Chondrocyte (in vitro differentiated cells): ENCODE measurements at places on chromosomes 7 and 10. TPM values are rescaled to one million over a fixed set of nuclear protein-coding genes. Genes with fewer than 3 reads are reported as not detected.
A peak's percentile ranks its signal among the peaks of the same experiment; 100 is the strongest.

CACNA2D1 gene
- total RNA-seq, result 28.6 to 32.9 TPM (median 31.3 TPM) in 3 replicates

PCLO gene
- total RNA-seq, result 1.3 to 2.2 TPM (median 1.5 TPM) in 3 replicates

MAT1A gene
- not detected in 3 replicates for total RNA-seq

CDC14C gene
- total RNA-seq, result not detected in 3 replicates

FRMD4A gene
- total RNA-seq, result 63.9 to 129 TPM (median 124 TPM) in 3 replicates

TWIST1 gene
- total RNA-seq, result 26.5 to 31.8 TPM (median 26.9 TPM) in 3 replicates

NKX6-2 gene
- total RNA-seq, result not detected in 3 replicates

FGFR2 gene
- 1.7 to 6.0 TPM (median 2.9 TPM) in 3 replicates for total RNA-seq

TMEM120A gene
- 28.8 to 36.0 TPM (median 30.6 TPM) in 3 replicates for total RNA-seq

WDR86 gene
- total RNA-seq, result not detected in 3 replicates

CREB3L2 gene
- 217 to 294 TPM (median 223 TPM) in 3 replicates for total RNA-seq

CYP3A7 gene
- not detected in 3 replicates for total RNA-seq

TOMM7 gene
- 213 to 269 TPM (median 240 TPM) in 3 replicates for total RNA-seq

DNA sequence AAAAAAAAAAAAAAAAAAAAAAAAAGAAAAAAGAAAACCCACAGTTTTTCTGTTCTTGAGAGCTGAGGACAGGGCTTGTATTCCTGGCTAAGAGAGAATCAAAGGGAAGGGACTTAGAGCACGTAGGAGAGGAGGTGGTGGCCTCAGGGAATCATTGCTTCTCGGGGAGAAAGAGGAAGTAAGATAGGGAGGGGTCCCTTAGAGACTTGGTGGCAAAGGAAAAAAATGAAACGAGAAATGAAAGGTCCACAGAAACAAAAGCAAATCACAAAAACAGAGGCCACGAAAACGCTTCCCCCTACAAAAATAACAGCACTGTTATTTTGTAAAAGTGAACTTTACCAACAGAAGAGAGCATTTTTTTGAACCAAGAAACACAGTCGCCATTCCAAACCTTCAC lies 323.1 kb upstream of the GALNT17 start:
- no peak for DNase-seq
- no peaks in the 10 kb centered on the region for H3K36me3 ChIP-seq
- no peak overlapping the region for H3K27ac ChIP-seq
- no peak overlapping the region for H3K4me3 ChIP-seq
- H3K4me1 ChIP-seq, result no peaks in the 10 kb centered on the region

- no peaks in the 10 kb centered on the region for H3K36me3 ChIP-seq
- H3K4me3 ChIP-seq, result no peak overlapping the region
- peak overlapping the region; percentile 19 for H3K27ac ChIP-seq
- peaks cover 63% of the 10 kb centered on the region for H3K4me1 ChIP-seq
- no peak for DNase-seq
- no peaks in the 10 kb centered on the region for H3K27me3 ChIP-seq
These were observed 3.6 kb downstream of the VOPP1 start for GRCh38 chr7:55568613-55569268.

DNA sequence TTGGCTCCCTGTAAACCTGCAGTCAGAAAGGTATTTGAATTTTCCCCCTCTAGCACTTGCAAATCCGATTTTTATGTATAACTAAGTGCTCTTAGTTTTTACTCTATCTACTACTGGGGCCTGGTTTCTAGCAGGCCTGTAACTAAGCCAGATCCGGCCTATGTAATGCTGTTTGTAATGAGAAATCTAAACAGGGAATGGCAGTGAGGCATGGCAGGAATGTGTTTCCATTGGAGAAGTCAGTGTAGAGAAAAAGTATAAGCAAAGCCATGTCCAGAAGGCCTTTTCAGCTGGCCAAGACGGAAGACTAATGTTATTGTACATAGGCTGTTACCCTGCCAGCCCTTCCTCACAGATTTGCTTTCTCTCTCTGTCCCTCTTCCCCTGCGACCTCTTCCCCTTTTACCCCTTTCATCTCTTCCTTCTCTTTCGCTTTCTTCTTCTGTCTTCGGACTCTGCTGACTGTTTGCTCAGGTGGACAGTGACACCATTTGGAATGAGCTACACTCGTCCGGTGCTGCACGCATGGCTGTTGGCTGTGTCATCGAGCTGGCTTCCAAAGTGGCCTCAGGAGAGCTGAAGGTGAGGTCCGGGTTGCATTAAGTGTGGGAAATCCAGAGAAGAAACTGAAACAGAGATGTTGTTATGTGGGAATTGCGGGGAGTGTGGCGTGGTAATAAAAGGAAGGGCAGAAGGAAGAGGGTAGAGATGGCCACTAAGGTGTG lies 297.5 kb downstream of the HDAC9 start:
- H3K4me1 ChIP-seq, result peaks cover 31% of the 10 kb centered on the region
- H3K4me3 ChIP-seq, result peak overlapping the region; percentile 60
- DNase-seq, result no peak
- H3K27ac ChIP-seq, result peak overlapping the region; percentile 91

DNA sequence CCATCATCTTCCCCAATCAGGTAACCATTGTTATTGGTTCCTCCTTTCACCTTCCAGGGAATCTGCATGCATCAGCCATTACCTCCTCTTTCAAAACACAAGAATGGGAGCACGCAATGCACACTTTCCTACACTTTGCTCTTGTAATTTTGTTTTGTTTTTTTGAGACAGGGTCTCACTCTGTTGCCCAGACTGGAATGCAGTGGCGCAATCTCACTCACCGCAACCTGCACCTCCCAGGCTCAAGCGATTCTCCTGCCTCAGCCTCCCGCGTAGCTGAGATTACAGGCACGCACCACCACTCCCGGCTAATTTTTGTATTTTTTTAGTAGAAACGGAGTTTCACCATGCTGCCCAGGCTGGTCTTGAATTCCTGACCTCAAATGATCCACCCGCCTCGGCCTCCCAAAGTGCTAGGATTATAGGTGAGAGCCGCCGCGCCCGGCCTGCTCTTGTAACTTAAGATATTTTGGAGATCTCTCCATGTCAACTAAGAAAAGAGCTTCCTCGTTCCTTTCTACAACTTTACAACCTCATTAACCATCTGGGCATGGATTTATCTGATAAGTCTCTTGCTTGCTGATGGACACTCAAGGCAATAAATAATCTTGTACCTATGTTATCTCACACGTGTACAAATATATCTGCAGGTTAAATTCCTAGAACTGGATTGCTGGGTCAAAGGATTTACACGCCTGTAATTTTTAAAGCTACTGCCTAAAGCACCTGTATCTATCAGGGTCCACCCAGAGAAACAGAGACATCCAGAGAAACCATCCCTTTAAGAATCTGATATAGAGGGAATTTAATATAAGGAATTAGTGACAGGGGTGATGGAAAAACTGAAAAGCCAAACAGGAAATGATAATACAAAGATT lies 4.2 kb downstream of the CYTH3 start:
- no peaks in the 10 kb centered on the region for H3K27me3 ChIP-seq
- H3K36me3 ChIP-seq, result peaks cover 3% of the 10 kb centered on the region
- DNase-seq, result no peak
- no peak overlapping the region for H3K27ac ChIP-seq
- H3K4me1 ChIP-seq, result peaks cover 66% of the 10 kb centered on the region
- H3K4me3 ChIP-seq, result no peak overlapping the region

DNA sequence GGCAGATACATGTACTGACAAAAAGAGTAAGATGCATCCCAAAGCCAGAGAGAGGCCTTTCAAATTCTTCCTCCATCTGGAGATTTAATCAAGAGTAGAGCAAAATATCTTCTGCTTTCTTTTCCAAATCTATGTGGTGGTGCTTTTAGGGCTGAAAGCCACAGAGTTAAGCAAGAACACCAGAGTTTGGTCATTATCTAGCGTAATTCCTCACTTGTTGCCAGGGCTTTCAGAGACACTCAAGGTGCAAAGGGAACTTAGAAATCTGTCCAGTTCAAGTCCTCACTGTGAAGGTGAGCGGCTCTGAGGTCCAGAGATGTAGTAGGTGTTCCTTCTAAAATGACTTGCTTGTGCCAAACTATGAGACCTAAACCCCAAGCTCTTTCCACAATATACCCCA lies 10.9 kb upstream of the NFE2L3 start:
- peaks cover 13% of the 10 kb centered on the region for H3K4me1 ChIP-seq
- H3K4me3 ChIP-seq, result no peak overlapping the region
- no peak for DNase-seq
- H3K27me3 ChIP-seq, result peaks cover 15% of the 10 kb centered on the region
- H3K36me3 ChIP-seq, result no peaks in the 10 kb centered on the region

- peak within 1 kb of the TSS; percentile 88 for H3K4me3 ChIP-seq
- no peak for DNase-seq
- H3K27me3 ChIP-seq, result peaks cover 13% of the 10 kb centered on the region
- H3K27ac ChIP-seq, result no peak within 1 kb of the TSS
These were observed at the start of gene CPVL for GRCh38 chr7:29146057-29146706. Gene CPVL (minus strand): TSS chr7:29146537. CDS start chr7:29121061, 25,476 bp downstream.

GRCh38 chr10:66586073-66586472 lies 339.8 kb upstream of the LRRTM3 start:
- H3K27ac ChIP-seq, result no peak overlapping the region
- H3K4me3 ChIP-seq, result no peak overlapping the region
- peaks cover 4% of the 10 kb centered on the region for H3K27me3 ChIP-seq
- DNase-seq, result no peak
- no peaks in the 10 kb centered on the region for H3K36me3 ChIP-seq

- no peaks in the 10 kb centered on the region for H3K36me3 ChIP-seq
- peaks cover 41% of the 10 kb centered on the region for H3K4me1 ChIP-seq
- H3K4me3 ChIP-seq, result no peak overlapping the region
- DNase-seq, result no peak
- peak overlapping the region; percentile 6 for H3K27ac ChIP-seq
These were observed 15.0 kb downstream of the NOD1 start for GRCh38 chr7:30463405-30464145.

DNA sequence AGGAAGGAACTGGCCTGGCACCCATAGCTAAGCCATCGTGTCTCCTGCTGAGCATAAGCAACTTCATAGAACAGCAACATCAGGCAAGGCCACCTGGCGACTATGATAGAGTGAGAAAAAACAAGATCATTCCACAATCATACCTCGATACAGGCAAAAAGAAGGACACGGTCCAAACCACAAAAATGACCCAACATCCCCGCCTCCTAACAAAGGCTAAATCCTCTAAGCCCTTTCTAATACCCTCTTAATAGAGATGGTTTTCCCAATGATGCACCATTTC lies 40.2 kb upstream of the SVOPL start:
- H3K27me3 ChIP-seq, result no peaks in the 10 kb centered on the region
- H3K4me1 ChIP-seq, result peaks cover 18% of the 10 kb centered on the region
- H3K36me3 ChIP-seq, result no peaks in the 10 kb centered on the region
- no peak overlapping the region for H3K4me3 ChIP-seq

DNA sequence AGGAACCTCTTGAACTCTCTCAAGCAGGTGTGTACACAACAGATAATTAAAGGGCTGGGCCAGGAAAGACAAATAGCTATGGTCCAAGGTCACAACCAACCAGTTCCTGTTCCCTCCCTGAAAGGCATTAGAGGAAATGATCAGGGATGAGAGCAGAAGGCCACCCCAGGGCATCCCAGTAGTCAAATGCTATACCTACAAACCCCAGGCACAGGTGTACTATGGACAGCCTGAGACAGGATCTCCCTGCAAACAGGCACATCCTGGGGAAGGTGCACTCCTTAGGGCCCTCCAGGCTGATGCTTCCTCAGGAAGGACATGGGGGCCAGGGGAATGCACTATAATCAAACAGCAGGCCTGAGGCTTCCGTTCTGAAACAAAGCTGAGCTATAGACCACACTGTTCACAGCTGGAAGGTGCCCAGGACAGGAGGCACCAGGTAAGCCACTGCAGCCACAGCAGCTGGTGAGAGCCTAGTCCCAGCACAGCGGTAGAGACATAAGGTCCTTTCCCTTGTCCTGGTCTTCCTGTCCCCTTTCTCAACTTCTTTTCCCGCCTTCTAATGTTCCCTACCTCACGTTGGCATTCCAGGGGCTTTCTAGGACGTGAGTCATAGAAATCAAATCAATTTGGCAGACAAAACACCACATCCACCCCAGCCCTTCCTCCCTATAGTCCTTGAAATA lies 13.3 kb downstream of the PARP12 start:
- no peak for DNase-seq
- H3K27ac ChIP-seq, result peak overlapping the region; percentile 41
- peaks cover 5% of the 10 kb centered on the region for H3K36me3 ChIP-seq
- no peak overlapping the region for H3K4me3 ChIP-seq
- peaks cover 31% of the 10 kb centered on the region for H3K4me1 ChIP-seq

DNA sequence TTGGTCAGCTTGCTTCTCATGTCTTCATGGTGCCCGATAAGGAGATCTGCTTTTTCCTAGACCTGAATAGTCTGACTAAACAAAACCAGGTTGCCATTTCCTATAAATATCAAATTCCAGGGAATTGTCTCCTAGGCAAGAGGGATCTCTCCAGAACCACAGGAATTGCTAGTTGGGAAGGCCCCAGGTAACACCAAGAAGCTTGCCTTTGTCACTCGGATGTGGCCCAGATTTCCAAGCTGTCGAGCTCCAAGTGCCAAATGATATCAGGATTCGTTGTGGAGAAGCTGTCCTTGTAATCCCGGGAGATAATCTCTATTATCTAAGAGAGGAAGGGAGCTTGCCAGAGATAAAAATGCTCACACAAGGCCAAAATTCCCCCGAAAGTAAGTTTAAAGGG lies 1288.5 kb upstream of the AUTS2 start:
- peaks cover 6% of the 10 kb centered on the region for H3K27me3 ChIP-seq
- H3K4me1 ChIP-seq, result no peaks in the 10 kb centered on the region
- H3K36me3 ChIP-seq, result no peaks in the 10 kb centered on the region
- DNase-seq, result no peak
- H3K4me3 ChIP-seq, result no peak overlapping the region
- no peak overlapping the region for H3K27ac ChIP-seq

GRCh38 chr10:612696-613095 lies 76.8 kb downstream of the DIP2C start:
- no peaks in the 10 kb centered on the region for H3K36me3 ChIP-seq
- DNase-seq, result no peak
- H3K27ac ChIP-seq, result peak overlapping the region; percentile 41
- peak overlapping the region; percentile 42 for H3K4me3 ChIP-seq

DNA sequence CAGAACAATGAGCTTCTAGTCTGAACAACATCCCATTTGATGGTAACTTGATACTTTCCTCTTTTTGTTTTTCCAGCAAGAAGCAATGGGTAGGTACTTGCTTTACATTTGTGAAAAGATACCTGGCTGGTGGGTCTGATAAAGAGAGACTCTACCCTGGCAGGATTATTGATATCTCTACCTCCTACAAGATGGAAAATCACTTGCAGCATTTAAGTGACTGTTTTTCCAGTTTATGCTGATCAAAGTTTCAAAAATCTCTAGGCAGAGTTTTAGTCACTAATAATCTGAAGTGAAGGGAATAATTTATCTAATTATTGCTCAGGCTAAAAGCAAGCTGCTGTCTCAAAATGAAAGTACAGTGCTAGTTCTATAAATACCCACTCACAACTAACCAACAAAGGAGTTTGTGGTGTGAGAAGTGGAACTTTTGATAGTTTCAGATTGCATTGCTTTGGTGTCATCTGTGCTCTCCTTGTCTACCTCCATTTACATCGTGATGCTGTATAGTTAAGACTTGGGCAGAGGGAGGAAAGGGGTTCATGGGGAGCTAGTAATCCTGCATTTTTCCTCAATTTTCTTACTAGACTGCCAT lies 86.0 kb upstream of the ANKRD1 start:
- H3K27me3 ChIP-seq, result no peaks in the 10 kb centered on the region
- H3K4me3 ChIP-seq, result no peak overlapping the region
- no peak for DNase-seq
- no peak overlapping the region for H3K27ac ChIP-seq

- peaks cover 6% of the 10 kb centered on the region for H3K36me3 ChIP-seq
- H3K4me3 ChIP-seq, result no peak overlapping the region
- peak; percentile 29 for DNase-seq
- peak overlapping the region; percentile 63 for H3K27ac ChIP-seq
- no peaks in the 10 kb centered on the region for H3K27me3 ChIP-seq
- peaks cover 54% of the 10 kb centered on the region for H3K4me1 ChIP-seq
These were observed 957 bp upstream of the ANKRD2 start for GRCh38 chr10:97571622-97572021.

- no peaks in the 10 kb centered on the region for H3K27me3 ChIP-seq
- DNase-seq, result no peak
- peaks cover 2% of the 10 kb centered on the region for H3K36me3 ChIP-seq
- H3K4me3 ChIP-seq, result no peak overlapping the region
- peaks cover 11% of the 10 kb centered on the region for H3K4me1 ChIP-seq
These were observed 89.8 kb downstream of the PDGFA start for GRCh38 chr7:429828-430180.
